ENCODE measurements at places on chromosomes 4 and X. TPM values are rescaled to one million over a fixed set of nuclear protein-coding genes. Genes with fewer than 3 reads are reported as not detected.

FAM53A gene
- 3.1 TPM for total RNA-seq

TMEM144 gene
- total RNA-seq: 5.5 TPM

FGF2 gene
- total RNA-seq: 40.9 TPM

LINC00632 gene
- 9.8 TPM for total RNA-seq

KLHL5 gene
- total RNA-seq: 138 TPM

ZNF630 gene
- 1.5 TPM for total RNA-seq

FGD1 gene
- total RNA-seq: 7.0 TPM

ELK1 gene
- 23.6 TPM for total RNA-seq

RAB9A gene
- total RNA-seq: 41.0 TPM

ZNF732 gene
- 0.66 TPM for total RNA-seq

CT83 gene
- not detected for total RNA-seq

FAM241A gene
- 3.2 TPM for total RNA-seq

BEND2 gene
- not detected for total RNA-seq

RASL11B gene
- not detected for total RNA-seq
